Osteocyte (in vitro differentiated cells): ENCODE measurements at places on chromosomes 4 and X.

- DNase-seq = no peak
These were observed 616.3 kb upstream of the ATOH1 start for GRCh38 chr4:93212250-93212649.

- DNase-seq = no peak
These were observed 58.4 kb upstream of the TET2 start for GRCh38 chr4:105088110-105088879.

DNA sequence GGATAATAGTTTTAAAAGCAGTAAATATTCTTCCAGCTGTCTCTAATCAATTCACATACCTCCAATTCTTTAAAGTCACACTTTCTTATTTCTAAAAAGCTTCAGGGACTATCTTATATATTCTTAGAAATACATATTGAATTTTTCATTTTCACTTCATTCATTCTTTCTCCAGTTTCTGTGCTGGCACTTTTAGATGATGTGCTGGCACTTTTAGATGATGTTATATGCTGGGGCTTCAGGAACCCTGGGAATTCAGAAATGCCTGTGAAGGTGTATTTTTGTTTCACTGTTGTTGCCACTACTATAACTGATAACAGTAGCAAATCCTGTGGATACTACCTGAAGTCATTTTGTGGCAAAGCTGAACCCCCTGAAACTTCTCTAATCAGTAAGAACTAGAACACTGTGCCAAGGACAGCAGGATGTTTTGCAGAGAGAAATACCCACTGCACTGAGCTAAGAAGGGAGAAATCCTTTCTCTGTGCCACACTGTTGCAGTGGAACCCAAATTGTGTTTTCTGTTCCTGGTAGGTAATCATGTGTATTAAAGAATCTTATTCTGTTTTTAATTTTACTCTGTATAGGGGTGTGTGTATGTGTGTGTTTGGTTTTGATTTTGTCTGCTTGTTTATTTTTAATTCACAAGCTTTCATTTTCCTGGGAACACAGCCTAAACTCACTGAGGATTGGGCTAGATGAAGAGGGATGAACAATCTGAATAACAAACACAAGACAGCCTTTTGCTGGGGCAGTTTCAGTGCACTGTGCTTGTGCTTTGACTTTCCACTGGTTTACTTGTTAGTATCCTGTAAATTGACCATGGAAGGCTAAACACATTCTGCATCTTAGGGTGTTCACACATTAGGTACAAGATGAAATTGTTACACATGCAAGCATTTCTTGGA lies 898.3 kb downstream of the CCSER1 start:
- DNase-seq = no peak

DNA sequence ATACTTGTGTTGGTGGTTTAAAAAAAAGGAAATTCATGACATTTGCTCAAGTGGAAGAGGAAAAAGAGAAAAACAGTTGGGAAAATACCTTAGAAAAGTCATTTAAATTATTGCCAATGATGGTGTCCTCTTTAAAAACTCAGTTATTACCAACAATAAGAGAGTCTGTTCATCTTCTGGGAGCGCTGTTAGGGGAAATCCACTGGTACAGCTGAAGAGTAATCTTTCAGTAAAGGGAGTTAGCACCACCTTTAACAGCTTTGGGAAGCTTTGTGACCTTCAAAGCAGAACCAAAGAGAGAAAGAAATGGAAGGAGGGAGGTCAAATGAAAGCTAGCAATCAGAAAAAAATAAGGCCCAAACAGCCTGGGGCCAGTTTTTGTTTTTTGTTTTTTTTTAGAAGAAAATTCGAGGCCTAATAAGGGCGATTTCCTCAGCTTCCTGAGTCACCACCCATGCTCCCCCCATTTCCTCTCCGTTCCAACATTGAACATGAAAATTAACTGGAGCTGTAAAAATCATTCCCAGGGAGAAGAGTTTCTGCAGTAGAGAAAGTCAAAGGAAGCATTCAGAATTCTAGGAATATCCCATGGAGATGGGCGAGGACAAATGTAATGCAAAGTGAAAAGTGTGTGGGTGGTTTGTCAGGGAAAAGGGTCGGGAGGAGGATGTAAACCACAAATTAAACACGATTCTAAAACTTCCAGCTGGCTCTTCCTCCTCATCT lies 115.1 kb downstream of the SH3KBP1 start:
- no peak for DNase-seq

DNA sequence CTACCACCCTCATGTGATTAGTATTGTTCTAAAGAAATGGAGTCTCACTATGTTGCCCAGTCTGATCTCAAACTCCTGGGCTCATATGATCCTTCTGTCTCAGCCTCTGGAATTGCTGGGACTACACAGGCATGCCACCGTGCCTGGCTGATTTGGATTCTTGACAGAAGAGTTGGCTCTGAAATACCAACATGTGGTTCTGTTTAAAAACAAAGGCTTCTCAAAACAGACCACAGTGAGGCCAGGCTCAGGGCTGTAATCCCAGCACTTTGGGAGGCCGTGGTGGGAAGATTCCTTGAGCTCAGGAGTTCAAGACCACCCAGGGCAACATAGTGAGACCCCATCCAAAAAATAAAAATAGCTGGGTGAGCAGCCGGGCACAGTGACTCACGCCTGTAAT lies 126.7 kb downstream of the DHRSX start:
- DNase-seq = no peak

DNA sequence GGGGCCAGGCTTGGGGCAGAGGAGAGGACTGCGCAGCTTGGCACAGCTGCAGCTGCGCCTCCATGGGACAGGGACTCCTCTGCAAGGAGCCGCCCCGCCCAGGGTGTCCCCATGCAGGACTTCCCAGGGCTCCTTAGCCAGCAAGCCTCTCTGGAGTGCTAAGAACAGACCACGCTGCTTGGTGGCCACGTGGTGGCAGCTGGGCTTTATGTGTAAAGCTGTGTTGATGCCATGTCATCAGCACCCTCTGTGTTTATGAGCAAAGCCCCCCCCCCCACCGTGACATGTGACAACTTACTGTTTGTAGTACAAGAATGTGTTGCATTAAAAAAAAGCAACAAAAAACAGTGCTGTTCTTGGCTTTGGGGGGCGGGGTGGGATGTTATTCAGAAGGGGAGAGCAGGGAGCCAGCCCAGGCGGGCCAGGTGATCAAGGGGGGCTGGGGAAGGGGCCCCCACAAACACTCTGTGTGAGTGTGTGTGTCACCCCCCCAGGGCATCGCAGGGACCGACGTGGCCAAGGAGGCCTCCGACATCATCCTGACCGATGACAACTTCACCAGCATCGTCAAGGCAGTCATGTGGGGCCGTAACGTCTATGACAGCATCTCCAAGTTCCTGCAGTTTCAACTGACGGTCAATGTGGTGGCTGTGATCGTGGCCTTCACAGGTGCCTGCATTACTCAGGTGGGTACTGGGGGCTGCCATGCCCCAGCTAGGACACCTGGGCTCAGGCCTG lies 40.3 kb downstream of the ATP2B3 start:
- no peak for DNase-seq

DNA sequence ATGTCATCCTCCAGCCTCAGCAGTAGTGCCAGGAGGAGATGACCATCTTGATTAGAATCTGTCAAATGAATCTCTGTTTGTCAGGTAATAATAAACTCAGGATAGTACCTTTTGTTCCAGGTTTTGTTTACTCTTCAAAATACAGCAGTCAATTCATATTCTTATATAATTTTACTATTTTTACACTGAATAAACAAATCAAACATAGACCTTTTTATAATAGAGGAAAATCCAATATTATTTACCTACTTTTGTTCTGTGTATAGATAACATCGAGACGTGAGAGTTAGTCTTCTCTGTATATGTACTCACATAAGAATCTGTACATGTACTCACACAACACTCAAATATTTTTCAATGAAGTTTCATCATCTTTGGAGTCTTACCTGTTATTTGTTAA lies 365.4 kb upstream of the EPHA5 start:
- DNase-seq = no peak
